ENCODE measurements at places on chromosomes 7 and 10.

- DNase-seq: no peak
These were observed 95.1 kb downstream of the PPP1R3C start for GRCh38 chr10:91537614-91538383.

- no peak for DNase-seq
These were observed 51.5 kb downstream of the RSU1 start for GRCh38 chr10:16765509-16766375.

DNA sequence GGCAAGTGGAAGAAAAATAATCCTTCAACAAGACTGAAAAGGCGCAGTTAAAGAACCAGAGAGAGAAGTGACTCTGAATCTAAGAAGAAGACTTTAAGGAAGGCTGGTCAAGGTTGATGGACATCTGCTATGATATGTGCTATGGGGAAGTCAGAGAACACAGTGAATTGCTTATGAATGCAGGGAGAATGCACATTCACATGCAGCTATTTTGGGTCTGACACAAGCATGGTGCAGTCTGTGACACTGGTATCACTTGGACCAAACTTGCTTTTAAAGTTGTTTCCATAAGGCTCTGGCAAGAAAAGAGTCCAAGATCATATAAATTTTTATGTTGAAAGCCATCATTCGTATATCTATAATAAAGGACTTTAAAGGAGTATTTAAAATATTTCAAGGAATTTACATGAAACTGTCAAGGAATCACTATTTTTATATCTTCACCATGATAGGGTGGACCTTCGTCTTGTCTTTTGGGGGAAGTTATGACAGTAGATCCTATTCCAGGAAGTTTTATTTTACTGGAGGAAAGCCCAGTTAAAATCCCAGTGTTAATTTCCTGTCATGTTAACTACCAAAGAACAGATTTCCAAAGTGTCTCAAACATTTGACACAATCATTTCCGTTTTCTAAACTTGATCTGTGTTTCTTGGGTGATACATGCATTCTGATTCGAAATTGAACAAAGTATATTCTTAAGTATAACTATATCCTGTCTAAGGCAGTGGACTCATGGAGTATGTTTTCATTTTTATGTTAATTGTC is 239.6 kb downstream of the SDK1 start:
- DNase-seq: no peak

DNA sequence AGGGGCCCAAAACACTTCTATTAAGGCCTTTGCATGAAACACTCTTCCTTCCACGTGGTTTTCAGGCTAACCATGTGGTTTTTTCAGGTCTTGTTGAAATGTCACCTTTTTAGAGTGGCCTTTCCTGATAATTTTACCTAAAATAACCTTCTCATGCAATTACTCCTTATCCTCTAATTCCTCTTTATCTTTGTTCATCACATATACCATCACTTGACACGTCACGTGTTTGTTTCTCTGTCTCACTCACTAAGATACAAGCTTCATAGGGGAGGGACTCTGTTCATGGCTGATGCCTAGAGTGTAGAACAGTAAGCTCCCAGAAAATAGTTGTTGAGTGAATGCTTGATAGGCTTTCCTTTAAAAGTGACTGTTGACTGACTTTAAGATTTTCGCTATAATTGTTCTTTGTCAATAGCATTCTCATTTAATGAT is 63.7 kb downstream of the ST7 start:
- DNase-seq: no peak

DNA sequence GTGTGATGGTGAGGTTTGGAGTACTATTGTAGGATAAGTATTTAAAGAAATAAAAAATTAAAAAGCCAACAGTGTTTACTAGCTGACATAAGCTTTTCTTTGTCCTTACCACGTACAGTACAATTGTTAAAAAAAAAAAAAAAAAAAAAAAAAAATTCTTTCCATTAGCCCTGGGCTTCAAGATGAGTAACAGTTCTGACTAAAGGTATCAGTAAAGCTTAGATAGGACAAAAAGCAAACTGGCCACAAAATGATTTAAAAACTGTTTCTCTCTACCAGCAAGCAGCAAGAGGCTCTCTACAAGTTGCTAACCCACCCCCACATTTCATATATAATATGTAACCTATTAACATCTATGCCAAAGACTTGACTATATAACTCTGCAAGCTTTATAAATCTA is 17.5 kb downstream of the HYCC1 start:
- peak; percentile 34 for DNase-seq

GRCh38 chr7:76505168-76506080 is 4.9 kb upstream of the UPK3B start:
- DNase-seq: no peak

DNA sequence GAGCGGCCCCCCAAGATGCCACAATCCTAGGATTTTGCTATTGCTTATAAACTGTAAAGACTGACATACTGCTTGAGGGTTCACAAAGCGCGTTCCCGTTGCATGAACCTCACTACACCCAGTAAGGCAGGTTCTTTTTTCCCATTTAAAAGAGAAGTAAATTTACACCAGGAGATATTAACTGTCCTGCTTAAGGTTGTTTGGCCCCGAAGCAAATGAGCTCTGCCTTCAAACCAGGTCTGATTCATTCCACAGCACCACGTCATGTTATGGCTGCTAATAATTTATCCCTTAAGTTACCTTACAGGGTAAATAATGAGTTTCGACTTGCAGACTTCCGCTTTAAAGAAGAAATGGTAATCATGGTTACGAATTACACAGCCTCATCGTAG is 559 bp upstream of the FKBP14 start:
- DNase-seq: peak; percentile 92

GRCh38 chr7:128938544-128939074 is 882 bp downstream of the IRF5 start:
- DNase-seq: no peak

DNA sequence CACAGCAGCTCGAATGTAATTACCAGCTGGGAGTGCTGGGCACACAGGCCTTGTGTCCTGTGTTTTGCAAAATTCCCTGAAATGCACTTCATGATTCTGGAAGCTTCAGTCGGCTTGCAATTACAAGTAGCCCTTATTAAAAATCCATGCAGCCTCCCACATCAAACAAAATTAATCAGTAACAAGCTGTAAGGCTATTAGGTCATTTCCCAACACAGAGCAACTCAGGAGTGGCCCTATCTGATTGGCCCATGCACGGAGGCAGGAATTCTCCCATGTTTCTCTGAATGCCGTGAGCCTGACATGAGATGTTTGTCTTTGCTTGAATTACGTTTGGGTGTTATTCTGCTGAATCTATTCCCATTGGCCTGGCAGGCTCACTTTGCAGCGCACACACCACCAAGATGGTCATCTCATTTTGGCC is 36.9 kb downstream of the FOXL3 start:
- DNase-seq: peak; percentile 98

DNA sequence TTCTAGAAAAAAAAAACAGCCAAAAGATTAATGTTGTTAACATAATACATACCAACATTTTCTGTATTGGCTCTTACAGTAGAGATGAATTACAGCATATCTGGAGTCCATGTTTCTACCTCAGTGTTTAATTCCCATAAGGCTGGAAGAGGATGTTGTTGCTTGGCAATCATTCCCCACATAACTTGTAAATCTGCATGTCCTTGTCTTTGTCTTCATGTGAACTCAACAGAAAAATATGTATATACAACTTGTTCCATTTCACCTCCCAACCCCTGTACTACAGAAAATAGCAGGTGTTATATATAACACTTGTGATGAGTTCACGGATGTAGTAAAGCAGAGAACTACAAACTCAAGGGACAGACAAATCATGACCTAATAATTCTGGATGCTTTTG is 160.9 kb upstream of the SEMA3C start:
- DNase-seq: no peak

DNA sequence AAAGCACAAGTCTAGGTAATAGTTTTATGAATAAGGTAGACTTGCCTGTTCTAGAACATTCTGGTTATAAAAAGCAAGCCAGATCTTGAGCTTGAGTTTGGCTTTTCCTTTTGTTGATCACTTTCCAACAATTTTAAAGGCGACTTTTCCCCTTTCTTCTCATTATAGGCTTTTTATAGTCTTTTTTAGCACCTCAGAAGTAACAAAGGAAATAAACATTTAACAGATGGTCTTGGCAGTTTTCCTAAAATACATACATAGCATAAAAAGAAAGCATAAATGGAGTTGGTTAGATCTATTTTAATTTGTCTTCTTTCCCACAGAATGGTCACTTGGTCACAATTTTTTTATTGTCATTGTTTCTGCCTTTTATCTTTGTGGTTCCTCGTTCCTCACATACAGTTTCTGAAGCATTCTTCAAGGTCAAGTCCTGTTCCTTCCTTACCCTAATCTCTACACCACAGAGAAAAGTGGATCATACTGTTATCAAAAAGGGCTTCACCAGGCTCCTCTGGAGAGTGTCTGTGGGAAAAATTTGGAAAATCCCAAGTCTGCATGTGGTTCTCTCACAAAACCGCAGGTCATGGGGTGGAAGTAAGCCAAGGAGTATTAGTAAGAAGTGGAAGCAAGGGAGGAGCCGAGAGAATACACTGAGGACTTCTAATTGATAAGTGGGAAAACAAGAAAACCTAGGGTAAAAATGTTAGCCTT is 31.3 kb downstream of the THNSL1 start:
- DNase-seq: no peak

DNA sequence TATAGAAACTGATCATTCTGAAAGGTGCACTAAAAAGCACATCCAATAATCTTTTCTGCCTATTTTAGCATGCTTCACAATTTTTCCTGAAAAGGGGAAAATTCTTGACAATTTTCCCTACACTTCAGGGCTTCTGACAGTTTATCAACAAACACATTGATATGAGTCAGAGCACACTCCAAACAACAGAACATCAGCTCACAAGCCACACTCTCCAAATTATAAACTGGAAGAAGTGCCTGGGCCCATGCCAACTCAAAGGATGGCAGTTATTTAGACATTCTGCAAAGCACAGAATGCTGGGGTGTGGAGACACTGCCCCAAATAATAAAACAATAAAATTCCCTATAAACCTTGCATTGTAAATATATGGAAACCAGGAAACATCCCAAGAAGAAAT is 90.8 kb downstream of the ELAPOR2 start:
- no peak for DNase-seq

DNA sequence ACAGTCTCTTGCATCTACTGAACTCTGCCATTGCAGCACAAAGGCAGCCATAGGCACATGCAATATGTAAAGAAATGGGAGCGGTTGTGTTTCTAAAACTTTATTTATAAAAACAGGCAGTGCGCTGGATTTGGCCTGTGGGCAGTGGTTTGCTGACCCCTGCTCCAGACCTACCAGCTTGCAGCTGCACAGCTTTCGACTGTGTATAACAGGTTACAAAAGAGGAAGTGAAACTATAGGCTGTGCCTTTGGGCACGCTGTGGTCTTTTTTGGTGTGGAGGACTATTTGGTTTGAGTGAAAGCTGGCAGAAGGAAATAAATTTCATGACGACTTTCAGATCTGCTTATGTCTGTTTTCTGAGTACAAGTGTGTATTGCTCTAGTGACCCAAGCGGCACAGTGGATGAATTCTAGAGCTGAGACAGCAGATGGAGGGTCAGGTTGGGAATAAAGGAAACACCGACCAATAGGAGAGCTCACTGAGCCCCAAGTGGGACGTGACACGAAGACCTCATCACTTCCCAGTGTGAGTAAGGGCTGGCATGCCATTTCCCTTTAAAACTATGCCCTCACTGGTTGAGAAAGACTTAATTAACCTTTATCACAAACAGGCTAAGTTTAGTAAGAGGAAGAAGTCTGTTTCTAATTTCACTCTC is 152.7 kb downstream of the ANK3 start:
- peak; percentile 71 for DNase-seq

DNA sequence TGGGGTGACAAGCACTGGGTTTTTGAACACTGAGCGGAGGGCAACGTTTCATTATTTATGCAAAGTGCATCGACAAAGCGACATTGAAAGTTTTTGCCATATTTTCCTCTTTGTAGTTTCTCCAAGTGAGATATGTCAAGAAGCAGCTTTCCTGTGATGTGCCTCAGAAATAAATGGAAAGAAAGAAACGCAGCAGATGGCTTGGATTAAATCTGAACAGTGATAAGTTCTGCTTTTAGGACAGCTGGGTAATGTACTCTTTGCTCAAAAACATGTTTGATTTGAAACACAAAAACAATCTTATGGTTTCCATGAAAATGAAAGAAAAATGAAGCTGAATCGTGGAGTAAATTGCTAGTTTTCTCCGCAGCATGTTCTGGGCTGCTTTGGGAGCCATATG is 166.3 kb downstream of the PTPRN2 start:
- no peak for DNase-seq

DNA sequence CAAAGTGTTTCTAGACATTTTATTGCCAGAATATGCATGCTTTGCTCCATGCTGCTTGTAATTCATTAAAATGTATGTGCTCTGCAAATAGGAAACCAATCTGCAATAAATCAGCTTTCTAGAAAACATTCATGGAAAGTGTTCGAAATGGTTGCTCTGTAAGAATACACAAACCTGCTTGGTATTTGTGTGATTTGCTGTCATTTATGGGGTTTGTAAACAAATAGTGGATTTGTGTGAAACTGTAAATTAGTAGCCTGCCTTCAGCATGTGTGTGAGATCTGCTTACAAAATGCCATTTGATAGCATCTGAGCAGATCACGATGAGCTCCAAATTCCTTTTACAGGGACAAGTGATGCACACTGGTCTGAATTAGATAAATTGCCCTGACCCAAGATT is 219.0 kb upstream of the CSTF2T start:
- no peak for DNase-seq

GRCh38 chr10:76112826-76113150 is 681.4 kb downstream of the LRMDA start:
- DNase-seq: no peak

DNA sequence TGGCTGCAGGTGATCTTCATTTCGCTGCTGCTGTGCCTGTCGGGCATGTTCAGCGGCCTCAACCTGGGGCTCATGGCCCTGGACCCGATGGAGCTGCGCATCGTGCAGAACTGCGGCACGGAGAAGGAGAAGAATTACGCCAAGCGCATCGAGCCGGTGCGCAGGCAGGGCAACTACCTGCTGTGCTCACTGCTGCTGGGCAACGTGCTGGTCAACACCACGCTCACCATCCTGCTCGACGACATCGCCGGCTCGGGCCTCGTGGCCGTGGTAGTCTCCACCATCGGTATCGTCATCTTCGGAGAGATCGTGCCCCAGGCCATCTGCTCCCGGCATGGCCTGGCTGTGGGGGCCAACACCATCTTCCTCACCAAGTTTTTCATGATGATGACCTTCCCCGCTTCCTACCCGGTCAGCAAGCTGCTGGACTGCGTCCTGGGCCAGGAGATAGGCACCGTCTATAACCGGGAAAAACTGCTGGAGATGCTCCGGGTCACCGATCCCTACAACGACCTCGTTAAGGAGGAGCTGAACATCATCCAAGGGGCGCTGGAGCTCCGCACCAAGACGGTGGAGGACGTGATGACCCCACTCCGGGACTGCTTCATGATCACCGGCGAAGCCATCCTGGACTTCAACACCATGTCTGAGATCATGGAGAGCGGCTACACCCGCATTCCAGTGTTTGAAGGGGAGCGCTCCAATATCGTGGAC is 1.3 kb downstream of the CNNM2 start:
- peak; percentile 15 for DNase-seq

GRCh38 chr10:35089611-35090161 is 455 bp downstream of the CUL2 start:
- peak; percentile 28 for DNase-seq
